Neural progenitor cell (in vitro differentiated cells): ENCODE measurements at places on chromosomes 7 and 10. TPM values are rescaled to one million over a fixed set of nuclear protein-coding genes. Genes with fewer than 3 reads are reported as not detected.
A peak's percentile ranks its signal among the peaks of the same experiment; 100 is the strongest.

GRCh38 chr7:73435471-73436009, 2.0 kb downstream of the FZD9 start:
- peaks cover 17% of the 10 kb centered on the region for H3K27me3 ChIP-seq
- no peak overlapping the region for H3K27ac ChIP-seq
- no peaks in the 10 kb centered on the region for H3K36me3 ChIP-seq
- H3K4me1 ChIP-seq, result no peaks in the 10 kb centered on the region
- H3K4me3 ChIP-seq, result no peak overlapping the region
- no peak for DNase-seq

- H3K27me3 ChIP-seq, result no peaks in the 10 kb centered on the region
- H3K4me3 ChIP-seq, result no peak overlapping the region
- no peaks in the 10 kb centered on the region for H3K36me3 ChIP-seq
Observed at GRCh38 chr7:125663961-125664360, 734.3 kb upstream of the POT1 start.

- H3K4me1 ChIP-seq, result no peaks in the 10 kb centered on the region
- no peaks in the 10 kb centered on the region for H3K27me3 ChIP-seq
- H3K27ac ChIP-seq, result no peak overlapping the region
Observed at GRCh38 chr10:67923551-67923950, 39.1 kb downstream of the SIRT1 start.

DNA sequence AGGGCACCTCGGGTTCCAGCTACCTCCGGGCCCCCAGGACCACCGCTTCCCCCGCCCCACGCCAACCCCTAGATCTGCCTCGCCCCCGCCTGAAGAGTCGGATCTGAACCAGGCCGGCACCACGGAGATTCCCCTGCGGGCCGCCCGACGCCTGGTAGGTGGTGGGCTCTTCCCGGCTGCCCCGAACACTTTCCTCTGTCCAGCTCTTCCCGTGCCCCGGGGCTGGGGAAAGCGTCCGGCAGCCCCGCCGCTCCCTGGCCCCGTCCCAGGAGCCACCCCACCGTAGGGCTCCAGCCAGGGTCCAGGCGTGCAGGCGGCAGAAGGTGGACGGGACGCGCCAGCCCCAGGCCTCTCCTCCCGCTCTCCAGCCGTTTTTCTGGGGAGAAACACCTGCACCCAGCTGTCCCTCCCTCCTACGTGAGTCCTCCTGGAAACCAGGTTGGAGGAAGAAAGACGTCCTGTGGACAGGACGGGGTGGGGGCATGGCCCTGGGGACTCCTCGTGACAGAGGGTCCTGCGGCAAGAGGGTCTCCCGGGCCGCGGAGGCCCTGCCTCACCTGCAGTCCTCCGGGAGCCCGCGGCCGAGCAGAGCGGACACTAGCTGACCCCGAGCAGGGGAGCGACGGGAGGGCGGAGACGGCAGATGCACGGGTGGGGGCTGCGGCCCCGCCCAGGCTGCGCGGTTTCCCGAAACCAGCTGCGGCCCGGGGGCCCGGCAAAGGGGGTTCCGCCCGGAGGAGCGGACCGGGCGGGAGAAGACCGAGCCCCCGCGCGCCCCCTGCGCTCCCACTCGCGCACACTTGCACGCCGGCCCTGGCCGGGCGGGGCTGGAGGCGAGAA, at the start of gene TMEM176B:
Gene TMEM176B, minus strand, starts transcription at position 624 of the 840 bp plus-strand sequence. CDS start 3,795 bp downstream, outside the sequence.
- H3K27me3 ChIP-seq, result peaks cover 76% of the 10 kb centered on the region
- peak within 1 kb of the TSS; percentile 44 for H3K4me3 ChIP-seq
- no peak within 1 kb of the TSS for H3K27ac ChIP-seq
- no peaks in the 10 kb centered on the region for H3K4me1 ChIP-seq
- no peaks in the 10 kb centered on the region for H3K36me3 ChIP-seq
- peak; percentile 32 for DNase-seq

DNA sequence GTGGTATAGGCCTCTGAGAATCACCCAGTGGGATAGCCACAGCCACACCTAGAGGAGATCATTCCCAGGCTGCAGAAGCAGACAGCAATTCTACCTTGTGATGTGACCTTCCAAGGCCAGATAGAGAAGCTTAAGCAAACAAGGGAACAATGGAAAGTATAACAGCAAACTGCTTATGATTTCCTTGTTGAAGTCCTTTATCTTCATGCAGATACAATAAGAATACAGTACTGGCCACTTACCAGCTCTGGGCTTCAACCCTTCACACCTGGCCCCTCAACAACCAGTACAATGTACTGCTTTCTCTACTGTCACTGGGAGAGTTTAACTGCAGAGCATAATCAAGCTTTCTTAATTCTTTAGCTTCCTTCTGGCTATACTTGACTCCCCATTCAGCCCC, 22.6 kb upstream of the DDX50 start:
- H3K36me3 ChIP-seq, result no peaks in the 10 kb centered on the region
- no peak for DNase-seq
- H3K27me3 ChIP-seq, result no peaks in the 10 kb centered on the region
- H3K4me1 ChIP-seq, result peaks cover 43% of the 10 kb centered on the region
- H3K27ac ChIP-seq, result no peak overlapping the region

DNA sequence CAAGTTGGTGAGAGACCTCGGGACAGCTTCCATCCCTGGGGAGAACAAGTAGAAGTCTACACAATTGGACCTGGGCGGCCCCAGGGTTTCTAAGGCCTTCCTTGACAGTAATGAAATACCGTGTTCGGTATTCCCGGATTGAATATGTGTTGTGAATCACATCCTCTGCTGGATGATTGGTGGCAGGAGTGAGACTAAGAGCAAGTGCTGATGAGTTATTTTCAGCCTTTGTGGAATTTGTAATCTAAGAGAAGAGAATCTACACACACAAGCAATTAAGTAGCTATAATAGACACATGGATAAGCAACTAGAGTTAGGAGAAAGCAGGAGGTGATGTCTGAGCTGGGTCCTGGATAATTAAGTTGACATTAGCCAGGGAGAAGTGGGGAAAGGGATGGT, 64.8 kb upstream of the VWC2 start:
- H3K4me1 ChIP-seq, result peaks cover 3% of the 10 kb centered on the region
- no peaks in the 10 kb centered on the region for H3K27me3 ChIP-seq
- H3K4me3 ChIP-seq, result no peak overlapping the region
- no peak for DNase-seq
- H3K27ac ChIP-seq, result no peak overlapping the region

GRCh38 chr10:117652228-117653169, 110.0 kb downstream of the EMX2 start:
- H3K27me3 ChIP-seq, result no peaks in the 10 kb centered on the region
- H3K27ac ChIP-seq, result no peak overlapping the region
- no peaks in the 10 kb centered on the region for H3K36me3 ChIP-seq
- H3K4me3 ChIP-seq, result no peak overlapping the region
- H3K4me1 ChIP-seq, result no peaks in the 10 kb centered on the region
- no peak for DNase-seq

- no peak overlapping the region for H3K27ac ChIP-seq
- H3K4me3 ChIP-seq, result no peak overlapping the region
- DNase-seq, result no peak
- H3K36me3 ChIP-seq, result no peaks in the 10 kb centered on the region
- H3K4me1 ChIP-seq, result no peaks in the 10 kb centered on the region
Observed at GRCh38 chr7:93301736-93302135, 69.6 kb downstream of the VPS50 start.

DNA sequence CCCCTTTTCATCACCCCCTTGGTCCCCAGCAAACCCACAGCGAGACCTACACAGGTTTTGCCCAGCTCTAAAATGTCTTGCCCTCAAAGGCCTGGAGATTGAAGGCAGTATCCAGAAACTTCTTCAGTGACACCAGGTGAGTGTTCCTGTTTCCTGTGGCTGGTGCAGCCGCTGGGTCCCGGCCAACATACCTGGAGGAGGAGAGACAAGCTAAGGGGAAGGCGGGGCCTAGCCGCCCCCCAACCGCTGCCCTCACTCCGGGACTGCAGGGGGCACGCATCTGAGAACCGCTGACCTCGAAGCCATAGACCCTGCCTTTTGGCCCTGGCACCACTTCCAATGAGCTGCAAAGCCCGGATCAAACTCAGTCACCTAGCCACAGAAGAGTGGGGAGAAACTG, 27.0 kb downstream of the OGDHL start:
- H3K36me3 ChIP-seq, result no peaks in the 10 kb centered on the region
- no peak for DNase-seq

DNA sequence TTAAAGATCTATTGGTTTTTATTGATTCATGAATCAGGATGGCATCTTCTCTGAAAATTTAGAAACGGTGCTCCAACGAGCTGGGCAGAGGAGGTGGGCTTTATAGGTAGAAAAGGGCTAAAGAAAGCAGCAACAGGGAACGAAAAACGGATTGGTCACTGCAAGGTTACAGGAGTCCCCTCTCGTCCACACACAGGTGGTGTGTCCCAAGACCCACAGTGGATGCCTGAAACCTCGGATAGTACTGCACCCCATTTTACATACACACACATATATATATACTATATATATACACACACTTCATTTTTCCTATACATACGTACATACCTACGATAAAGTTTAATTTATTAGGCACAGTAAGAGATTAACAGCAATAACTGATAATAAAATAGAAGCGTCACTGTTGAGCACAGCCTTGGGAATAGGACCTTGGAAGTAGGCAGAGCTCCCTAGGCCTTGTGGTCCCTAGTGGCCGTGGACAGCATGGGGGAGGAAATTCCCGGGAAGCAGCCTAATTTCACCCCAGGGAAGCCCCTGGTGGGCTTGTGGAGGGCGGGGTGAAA, 737 bp upstream of the NUB1 start:
- peaks cover 8% of the 10 kb centered on the region for H3K4me1 ChIP-seq
- no peak for DNase-seq
- peak overlapping the region; percentile 80 for H3K4me3 ChIP-seq
- H3K27ac ChIP-seq, result no peak overlapping the region
- no peaks in the 10 kb centered on the region for H3K27me3 ChIP-seq

GRCh38 chr10:88934900-88935672, 17.5 kb downstream of the ACTA2 start:
- H3K4me3 ChIP-seq, result no peak overlapping the region
- H3K27ac ChIP-seq, result no peak overlapping the region
- no peaks in the 10 kb centered on the region for H3K4me1 ChIP-seq

- no peak overlapping the region for H3K4me3 ChIP-seq
- H3K27ac ChIP-seq, result no peak overlapping the region
- DNase-seq, result no peak
- H3K36me3 ChIP-seq, result no peaks in the 10 kb centered on the region
- H3K27me3 ChIP-seq, result no peaks in the 10 kb centered on the region
Observed at GRCh38 chr7:50141131-50141530, 48.1 kb upstream of the ZPBP start.

- no peak for DNase-seq
- H3K4me3 ChIP-seq, result no peak overlapping the region
- no peaks in the 10 kb centered on the region for H3K27me3 ChIP-seq
Observed at GRCh38 chr7:95342029-95342428, 17.7 kb upstream of the PON1 start.

ACBD7 gene
- 68.7 and 97.3 TPM in 2 replicates for total RNA-seq

GCK gene
- 0.15 TPM in 1 of 2 replicates, not detected in the other for total RNA-seq

MAT1A gene
- 0.19 TPM in 1 of 2 replicates, not detected in the other for total RNA-seq

CALML5 gene
- not detected in 2 replicates for total RNA-seq

LRRTM3 gene
- total RNA-seq, result 0.03 TPM in 1 of 2 replicates, not detected in the other

CALHM3 gene
- total RNA-seq, result not detected in 2 replicates
